ENCODE measurements at places on chromosomes 7 and 10. TPM values are rescaled to one million over a fixed set of nuclear protein-coding genes. Genes with fewer than 3 reads are reported as not detected.

DNA sequence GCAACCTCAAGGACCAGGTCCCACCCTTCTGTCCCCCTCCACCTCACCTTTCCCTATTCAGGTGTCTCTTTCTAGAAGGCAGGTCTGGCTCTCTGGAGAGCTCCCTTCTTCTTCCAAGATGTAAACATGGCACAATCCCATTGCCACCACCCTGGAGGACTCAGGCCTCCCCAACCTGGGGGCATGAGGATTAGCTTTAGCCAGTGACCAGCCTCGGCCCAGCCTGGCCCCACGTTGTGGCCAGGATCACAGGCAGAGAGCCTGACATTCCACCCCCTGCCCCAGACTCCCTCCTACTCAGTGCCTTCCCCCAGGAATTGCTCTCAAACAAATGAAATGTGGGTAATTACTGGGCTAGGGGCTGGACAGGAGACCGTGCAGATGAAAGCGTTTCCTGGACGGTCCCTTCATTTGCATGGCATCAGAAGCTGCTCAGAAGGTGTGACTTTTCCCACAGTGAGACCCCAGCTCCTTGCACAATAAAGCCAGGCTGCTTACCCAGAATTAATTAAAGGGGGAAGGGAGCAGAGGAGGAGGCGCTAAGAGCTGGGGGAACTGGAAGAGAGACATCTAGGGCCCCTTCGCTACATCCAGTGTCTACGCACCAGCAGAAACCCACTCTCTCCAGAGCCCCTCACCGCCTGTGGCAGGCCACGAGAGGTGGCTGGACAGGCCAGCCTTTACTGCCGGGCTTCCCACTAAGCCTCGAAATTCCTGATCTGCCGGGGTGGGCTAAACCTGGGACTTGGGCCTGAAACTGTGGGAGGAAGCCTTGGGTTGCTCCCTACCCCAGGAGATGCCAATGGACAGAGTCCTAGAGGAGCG is 7.7 kb downstream of the FGF8 start:
- H3K27me3 ChIP-seq = peaks cover 19% of the 10 kb centered on the region
- no peak overlapping the region for H3K4me3 ChIP-seq
- H3K36me3 ChIP-seq = no peaks in the 10 kb centered on the region
- no peak for DNase-seq

The MSMB gene
- not detected for total RNA-seq

The SEMA3A gene
- total RNA-seq = 1.7 TPM

GRCh38 chr7:127591591-127591990 is 1.9 kb upstream of the FSCN3 start:
- peaks cover 8% of the 10 kb centered on the region for H3K4me1 ChIP-seq
- H3K36me3 ChIP-seq = peaks cover 9% of the 10 kb centered on the region
- no peak for DNase-seq
- H3K27me3 ChIP-seq = no peaks in the 10 kb centered on the region

DNA sequence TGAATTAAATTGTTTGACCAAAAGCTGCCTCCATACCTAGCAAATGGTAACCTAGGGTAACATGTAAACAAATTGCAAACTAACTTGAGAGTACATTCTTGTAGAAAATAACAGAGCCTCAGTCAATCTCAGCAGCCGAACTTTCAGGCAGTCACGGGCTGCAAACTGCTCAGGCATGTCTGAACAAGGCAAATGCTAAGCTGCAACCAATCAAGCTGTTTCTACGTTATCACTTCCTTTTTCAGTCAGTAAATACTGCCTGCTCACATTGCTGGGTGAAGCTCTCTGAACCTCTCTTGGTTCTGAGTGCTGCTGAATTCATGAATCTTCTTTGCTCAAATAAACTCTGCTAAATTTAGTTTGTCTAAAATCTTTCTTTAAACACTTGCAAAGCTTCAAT is 1212.4 kb downstream of the SORCS1 start:
- H3K4me1 ChIP-seq = no peaks in the 10 kb centered on the region
- DNase-seq = no peak
- no peak overlapping the region for H3K4me3 ChIP-seq
- H3K36me3 ChIP-seq = no peaks in the 10 kb centered on the region
- H3K27ac ChIP-seq = no peak overlapping the region

DNA sequence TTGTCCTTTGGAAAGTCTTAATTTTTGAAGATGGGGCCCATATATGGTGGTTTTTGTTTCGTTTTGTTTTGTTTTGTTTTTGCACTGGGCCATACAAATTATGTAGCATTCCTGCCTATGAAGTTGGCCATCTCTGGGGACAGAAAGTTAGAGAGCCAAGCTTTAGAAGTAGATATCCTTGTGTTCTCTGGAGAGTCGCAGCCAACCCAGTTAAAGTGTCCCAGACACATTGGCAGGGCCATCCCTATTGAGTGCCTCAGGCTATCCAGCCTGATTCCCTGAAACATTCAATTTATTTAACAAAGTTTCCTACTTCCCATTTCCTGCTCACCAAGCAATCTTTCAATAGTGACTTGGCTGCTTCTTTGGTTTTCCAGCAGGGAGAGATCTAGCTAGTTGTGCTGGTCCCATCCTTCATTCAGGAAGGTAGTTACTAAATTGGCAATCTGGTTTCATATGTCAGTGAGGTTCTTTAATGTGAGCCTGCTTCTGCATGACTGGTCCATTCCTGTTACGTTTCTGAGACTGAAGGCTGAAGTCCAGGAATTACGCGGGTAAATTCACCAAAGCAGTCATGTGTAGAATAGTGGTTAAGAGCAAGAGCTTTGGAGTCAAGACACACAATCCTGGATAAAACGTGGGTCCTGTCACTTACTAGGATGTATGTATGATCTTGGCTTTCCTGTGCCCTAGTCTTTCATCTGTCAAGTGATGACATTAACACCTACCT is 49.3 kb upstream of the HBP1 start:
- no peaks in the 10 kb centered on the region for H3K4me1 ChIP-seq
- H3K27me3 ChIP-seq = no peaks in the 10 kb centered on the region
- H3K4me3 ChIP-seq = no peak overlapping the region
- H3K27ac ChIP-seq = no peak overlapping the region
- no peak for DNase-seq
- no peaks in the 10 kb centered on the region for H3K36me3 ChIP-seq

Measured in colonic mucosa (tissue), 4 donors.